ENCODE measurements at places on chromosomes 4 and X.

DNA sequence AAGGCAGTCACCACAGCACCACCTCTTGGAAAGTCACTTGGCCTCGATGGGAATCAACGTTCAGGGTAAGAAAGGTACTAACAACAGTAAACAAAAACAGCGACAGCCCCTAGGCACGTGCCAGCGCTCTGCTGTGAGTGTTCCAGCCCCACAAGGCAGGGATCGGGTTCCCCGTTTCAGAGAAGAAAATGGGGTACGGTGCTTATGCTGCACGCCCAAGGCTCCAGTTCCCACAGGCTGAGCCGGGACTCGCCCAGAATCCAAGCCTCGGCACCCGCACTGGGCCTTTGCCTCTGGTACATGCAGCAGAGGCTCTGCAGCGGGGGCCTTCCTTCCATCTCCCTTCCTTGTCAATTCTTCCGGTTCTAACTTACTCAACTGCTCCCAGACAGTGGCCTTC is 37.3 kb downstream of the WDR1 start:
- DNase-seq: no peak

DNA sequence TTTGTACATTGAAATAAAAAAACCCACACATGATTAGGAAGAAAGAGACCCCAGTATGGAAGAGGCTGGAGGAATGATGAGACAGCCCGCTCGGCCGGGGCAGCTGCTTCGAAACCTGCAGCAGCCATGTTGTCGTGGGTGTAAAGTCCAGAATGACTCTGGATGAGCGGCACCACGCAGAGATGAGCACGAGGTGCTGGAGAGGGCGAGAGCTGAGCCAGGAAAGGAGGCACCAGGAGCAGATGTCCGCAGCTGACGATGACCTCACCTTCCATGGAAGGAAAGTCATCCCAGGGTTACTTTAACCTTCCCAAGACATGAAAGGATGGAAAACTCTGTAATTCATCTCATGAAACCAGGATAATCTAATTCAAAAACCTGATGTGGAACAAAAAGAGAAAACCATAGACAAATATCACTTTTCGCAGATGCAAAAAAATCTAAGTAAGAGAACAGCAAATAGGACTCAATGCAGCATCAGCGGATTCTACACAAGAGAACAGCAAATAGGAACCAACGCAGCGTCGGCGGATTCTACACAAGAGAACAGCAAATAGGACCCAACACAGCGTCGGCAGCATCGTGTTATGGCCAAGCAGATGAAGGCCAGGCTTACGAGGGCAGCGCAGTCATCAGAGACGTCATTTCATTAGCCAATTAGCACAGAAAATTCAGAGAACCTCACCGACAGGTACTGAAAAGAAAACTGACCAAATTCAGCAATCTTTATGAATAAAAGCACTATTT is 25.9 kb upstream of the SPON2 start:
- no peak for DNase-seq

- no peak for DNase-seq
Measured at GRCh38 chr4:22029803-22030202, 81.2 kb upstream of the KCNIP4 start.

DNA sequence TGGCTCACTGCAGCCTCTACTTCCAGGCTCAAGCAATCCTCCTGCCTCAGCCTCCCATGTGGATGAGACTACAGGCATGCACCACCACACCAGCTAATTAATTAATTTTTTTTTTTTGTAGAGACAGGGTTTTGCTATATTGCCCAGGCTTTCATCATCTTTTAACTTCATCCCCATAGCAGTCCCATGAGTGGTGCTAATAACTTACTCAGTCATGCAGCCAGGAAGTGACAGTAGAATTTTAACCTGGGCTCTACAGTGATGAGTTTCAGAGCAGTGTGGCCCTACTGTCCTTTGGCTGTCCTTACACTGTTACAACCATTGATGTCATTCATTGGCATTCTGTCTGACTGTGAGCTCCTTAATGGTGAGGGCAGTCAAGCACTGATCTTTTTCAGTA is 3.9 kb upstream of the OCIAD2 start:
- no peak for DNase-seq

- no peak for DNase-seq
Measured at GRCh38 chr4:127015667-127016117, 617.1 kb upstream of the INTU start.

DNA sequence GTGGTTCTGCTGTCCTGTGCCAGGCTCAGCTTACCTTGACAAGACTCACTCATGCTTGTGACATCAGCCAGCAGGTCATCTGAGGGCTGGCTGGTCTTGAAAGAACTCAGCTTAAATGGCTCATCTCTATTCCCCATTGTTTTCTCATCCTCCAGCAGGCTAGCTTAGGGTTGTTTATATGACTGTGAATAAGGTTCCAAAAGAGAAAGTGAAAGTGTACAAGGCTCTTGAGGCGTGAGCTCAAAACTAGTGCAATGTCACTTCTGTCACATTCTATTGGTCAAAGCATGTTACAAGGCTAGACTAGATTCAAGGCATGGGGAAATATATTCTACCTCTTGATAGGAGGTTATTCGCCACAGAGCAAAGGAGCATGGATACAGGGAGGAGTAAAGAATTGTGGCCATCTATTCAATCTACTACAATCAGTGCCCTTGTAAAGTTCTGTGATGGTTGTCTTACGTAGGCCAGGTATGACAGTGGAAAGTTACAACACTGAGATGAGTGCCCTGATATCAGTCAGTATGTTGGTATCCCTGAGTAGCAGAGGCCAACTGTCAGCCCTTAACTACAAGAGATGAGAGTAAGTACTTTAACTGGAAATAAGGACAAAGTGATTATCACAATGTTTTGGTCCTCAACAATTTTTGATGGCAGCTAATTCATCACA is 19.8 kb upstream of the TMLHE start:
- DNase-seq: no peak

DNA sequence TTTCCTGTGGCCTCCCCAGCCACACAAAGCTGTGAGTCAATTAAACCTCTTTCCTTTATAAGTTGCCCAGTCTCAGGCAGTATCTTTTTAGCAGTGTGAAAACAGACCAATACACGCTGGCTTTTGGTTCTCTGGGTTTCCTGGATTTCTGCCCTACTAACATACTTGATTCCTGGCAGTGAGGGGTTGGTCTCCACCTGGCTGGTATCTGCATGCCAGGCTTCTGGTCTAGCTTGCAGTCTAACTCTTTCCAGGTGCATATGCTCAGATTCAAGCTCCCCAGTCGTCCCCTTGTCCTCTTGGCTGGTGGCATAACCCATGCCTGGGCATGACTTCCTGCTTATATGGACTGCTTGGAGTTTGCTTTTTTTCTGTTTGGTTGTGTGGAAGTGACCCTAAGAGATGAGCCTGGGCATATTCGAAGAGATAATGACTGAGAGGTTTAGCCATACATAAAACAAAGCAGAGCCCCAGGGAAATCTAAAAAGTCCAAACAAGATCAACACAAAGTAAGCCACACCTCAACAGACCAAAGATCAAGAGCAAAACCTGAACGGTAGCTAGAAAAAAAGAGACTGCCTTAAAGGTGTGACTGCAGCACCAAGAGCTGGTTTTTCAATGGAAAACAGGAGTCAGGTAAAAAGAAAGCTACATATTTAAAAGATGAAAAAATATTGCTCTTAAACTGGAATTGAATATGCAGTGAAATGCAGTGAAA is 102.1 kb upstream of the STS start:
- no peak for DNase-seq

DNA sequence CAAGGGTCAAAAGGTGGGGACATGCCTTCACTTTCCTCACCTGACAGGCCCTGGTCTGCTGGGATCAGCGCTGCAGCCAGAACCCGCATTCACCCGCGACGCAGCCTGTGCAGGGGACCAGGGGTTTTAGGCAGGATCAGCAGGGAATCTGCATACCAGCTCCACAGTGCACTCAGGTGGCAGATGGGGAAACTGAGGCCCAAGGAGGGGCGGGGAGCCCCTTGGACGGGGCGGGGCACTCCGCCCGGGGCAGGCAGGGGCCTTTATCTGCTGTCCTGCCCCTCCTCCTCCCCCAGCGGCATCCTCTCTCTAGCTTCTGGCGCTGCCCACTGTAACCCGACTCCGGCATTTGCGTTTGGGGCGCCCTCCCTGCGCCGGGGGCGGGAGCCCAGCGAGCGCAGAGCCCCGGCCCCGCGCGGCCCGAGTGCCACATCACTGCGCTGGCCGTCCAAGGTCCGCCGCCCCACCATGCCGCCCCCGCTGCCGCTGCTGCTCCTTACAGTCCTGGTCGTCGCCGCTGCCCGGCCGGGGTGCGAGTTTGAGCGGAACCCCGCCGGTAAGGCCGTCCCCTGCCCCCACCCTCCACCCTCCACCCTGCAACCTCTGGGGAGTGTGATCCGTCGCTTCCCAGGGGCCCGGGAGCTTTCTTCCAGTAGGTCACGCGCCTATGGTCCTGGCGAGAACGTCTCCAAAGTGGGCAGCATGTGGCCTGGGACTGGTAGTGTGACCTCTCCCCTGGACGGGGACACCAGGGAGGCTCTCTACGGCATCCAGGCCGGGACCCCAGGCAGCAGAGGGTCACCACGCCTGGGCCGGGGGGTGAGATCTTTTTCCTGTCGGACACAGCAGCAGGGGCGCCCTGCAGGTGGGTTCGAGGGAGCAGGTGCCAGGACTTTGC is at the start of gene CPZ:
CPZ (plus strand) TSS at position 400 of the 898 bp plus-strand sequence; CDS start at position 469, 69 bp downstream.
- no peak for DNase-seq

DNA sequence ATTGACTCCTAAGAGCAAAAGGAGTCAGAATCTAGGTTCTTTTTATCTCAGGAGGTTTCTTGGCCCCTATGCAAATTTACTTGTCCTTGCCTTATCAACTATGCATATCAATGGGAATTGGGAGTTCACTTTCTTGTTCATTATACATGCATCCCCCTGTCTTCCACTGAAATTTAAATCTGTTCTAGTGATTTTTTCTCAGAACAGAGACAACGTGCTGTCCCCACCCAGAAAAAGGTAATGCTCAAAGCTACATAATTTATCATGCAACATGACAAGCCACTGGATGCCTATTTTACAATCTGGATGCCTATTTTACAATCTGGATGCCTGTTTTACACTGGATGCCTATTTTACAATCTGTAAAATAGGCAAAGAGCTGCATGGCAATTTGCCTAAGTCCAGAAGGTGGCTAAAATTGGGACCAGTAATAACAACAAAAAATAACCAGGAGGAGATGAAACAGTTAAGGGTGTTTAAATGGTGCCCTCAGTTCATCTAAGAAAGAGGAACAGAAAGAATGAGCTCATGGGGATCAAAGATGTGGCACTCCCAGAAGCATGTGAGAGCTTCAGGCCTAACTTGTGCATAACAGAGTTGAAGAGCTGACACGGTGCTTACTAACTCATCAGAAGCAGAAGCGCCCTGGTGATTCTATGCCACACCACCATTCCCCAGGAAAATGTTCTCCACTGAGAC is 537.8 kb upstream of the BOD1L1 start:
- DNase-seq: no peak

DNA sequence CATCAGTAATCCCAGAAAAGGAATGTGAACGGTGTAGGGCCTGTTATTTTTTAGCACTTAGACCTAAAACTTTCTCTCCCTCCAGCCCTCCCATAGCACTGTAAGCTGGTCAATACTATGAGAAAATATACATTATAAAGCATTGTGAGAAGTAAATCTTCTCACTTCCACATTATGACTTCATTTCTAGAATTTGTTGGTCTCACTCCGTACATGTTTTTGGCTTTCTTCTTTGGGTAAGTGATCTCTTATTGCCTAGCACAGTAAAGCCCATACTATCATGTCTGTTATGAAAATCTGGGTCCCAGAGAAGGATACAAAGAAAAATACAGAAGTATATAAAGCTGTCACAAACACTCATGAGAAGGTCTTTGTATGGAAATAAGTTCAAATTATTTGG is 1851.1 kb upstream of the IGFBP7 start:
- no peak for DNase-seq

- DNase-seq: peak; percentile 3
Measured at GRCh38 chr4:121484633-121485032, 103.8 kb upstream of the QRFPR start.

DNA sequence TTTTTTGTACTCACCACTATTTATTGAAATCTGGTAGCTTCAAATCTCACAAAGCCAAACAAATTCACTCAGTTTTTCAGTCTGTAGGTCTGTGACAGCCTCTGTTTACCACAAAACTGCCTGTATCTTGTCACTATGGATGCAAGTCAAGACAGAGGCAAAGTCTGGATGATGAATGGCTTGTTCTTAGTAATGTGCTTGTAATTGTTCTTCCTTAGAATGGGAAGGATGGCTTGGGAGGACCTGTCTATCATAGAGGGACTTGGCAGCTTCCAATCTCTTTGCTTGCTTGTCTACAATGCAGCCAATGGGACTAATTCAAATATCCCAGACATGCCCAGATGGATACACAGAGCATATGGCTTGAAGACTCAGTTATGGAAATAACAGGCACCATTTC is 141.2 kb upstream of the SCML1 start:
- DNase-seq: no peak

DNA sequence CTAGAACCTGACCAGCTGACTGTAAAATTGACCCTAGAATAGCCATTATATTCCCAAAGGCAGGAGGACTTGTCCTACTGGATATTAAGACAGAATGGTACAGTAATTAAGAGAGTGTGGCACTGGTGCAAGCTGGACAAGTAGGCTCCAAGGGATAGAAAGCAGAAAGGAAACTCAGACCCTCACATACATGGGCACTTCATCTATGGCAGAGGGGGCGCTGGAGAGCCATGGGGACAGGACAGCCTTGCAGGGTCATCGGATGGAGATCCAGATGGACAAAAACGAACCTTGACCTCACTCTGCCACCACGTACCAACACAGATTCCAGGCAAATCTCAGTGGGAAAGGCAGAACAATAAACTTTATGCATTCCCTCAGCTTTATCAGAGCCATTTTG is 40.6 kb downstream of the GAB3 start:
- no peak for DNase-seq

DNA sequence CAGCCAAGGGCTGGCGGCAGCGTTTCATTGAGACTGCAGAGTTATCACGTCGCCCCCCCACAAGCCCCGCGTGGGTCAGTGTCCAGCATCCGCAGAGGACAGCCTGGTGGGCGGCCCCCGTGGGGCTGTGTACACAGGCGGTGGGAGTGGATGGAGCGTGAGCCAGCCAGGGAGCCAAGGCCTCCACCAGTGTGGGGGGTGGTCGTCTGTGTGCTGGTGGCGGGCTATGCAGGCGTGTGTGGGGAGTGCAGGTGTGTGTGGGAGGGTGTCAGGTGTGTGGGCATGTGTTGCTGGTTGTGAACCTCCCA is 56.5 kb upstream of the NKX1-1 start:
- DNase-seq: no peak

DNA sequence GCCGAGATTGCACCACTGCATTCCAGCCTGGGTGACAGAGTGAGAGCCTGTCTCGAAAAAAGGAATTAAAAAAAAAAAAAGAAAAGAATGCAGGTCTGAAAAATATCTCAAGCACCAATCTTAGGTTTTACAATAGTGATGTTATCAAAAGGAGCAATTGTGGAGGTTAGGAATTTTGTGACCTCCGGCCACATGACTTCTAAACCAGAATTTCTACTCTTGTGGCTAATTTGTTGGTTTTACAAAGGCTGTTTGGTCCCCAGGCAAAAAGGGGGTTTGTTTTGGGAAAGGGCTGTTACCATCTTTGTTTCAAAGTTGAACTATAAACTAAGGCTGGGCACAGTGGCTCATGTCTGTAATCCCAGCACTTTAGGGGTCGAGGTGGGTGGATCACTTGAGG is 15.4 kb upstream of the ZNF41 start:
- DNase-seq: no peak

- DNase-seq: no peak
Measured at GRCh38 chr4:60953826-60954225, 246.3 kb upstream of the ADGRL3 start.

Measured in A549 (cell line).